ENCODE measurements at places on chromosomes 2 and 18.

DNA sequence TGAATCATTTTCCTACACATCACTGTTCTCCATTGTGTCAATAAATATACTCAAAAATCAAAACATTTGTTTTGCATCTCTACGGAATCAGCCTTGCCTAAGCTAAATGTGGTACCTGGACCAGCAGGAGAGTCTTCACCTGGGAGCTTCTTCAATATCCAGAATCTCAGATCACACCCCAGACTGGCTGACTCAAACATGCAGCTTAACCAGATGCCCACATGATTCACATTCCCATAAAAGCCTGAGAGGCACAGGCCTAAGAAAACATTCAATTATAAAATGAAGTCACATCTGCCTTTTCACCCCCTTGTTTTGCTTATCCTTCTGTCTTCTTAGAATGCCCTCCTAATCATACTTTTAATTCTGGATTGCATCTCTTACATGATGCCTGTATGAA lies 1045.5 kb upstream of the NXPH2 start:
- no peak for DNase-seq

DNA sequence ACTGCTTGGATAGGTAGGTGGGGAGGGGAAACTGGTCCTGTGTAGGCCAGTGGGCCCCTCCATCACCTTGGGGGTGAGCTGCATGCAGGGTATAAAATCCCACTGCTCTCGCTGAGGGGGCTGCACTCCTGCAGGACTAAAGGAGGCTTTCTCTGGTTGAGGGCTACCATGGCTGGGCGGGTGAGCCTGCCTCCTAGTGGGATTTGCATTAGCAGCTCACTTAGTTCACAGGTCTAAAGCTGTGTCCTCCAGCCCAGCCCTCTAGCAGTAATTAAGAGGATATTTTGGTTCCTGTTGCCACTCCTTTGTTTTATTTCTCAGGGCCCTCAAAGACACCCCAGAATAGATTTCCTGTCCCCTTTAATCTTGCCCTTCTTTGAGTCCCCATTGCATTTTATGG lies 24.6 kb downstream of the TMEM127 start:
- DNase-seq, result no peak

GRCh38 chr2:83221258-83221657 lies 1237.8 kb downstream of the SUCLG1 start:
- no peak for DNase-seq

DNA sequence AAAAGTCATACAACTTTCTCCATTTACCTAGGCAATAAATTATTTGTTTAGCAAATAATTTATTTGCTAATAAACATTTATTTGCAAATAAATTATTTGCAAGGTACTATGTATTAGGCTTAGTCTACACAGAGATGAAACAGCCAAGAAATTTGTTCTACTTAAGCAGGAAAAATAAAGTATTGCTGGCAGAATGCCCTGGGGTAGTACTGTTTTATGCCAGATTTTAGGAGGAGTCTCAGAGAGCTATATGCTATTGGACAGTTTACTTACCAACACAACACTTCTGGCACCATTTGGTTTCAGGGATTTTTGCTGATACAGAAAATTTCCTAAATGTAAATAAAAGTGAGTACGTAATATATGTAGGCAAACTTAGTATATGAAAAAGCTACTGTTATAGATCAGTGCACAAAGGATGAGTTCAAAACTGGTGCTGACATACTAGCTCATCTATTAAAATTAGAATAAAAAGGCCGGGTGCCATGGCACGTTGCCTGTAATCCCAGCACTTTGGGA lies 23.2 kb upstream of the CDKL4 start:
- DNase-seq, result no peak

GRCh38 chr18:5726011-5726410 lies 169.3 kb downstream of the TMEM200C start:
- DNase-seq, result no peak

GRCh38 chr18:22346953-22347605 lies 70.6 kb downstream of the CTAGE1 start:
- no peak for DNase-seq

- DNase-seq, result no peak
These were observed 165.6 kb downstream of the INHBB start for GRCh38 chr2:120511536-120511935.

DNA sequence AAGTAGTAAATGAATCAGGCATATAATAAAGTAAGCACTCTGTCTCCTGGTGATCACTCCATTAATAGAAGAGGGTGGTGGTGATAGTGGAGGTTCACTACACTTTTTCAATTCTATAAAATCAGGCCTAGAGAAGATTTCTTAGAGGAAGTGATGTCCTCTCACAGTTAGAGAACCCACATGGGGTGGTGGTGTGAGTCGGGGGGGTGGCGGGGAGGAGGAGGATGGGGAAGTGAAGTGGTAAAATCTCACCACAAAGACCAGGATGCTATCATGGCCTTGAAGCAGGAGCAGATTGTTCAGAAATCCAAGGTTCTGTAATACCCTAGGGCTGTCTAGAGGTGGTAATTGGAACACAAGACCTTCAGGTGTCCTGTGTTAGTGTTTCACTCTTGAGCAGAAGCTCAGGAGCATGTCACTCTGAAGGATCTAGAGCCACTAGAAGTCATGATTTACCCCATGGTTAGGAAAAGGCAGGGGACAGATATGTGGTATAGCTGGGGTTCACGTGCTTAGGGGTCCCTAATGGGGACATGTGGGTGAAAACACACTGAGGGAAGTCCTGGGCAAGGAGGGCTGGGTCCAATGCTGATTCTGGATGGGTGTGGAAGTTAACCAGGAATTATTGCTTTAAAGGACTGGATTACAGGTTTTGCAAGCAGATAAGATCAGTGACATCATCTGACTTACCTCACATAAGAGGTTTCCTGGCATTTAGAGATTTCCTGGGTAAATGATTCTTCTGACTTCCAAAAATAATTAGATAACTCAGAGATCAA lies 31.0 kb downstream of the RNF125 start:
- DNase-seq, result no peak

GRCh38 chr2:43276962-43277391 lies 50.6 kb upstream of the ZFP36L2 start:
- no peak for DNase-seq

Measured in stimulated activated CD4-positive, alpha-beta T cell treated with anti-CD3 and anti-CD28 coated beads, TNF-alpha, amount 100 ng/mL, for 4 hours (primary cell).